NCI-H748 treated with DMSO at 0.1 percent for 48 hours (cell line): ENCODE measurements at places on chromosomes 16 and 17.

DNA sequence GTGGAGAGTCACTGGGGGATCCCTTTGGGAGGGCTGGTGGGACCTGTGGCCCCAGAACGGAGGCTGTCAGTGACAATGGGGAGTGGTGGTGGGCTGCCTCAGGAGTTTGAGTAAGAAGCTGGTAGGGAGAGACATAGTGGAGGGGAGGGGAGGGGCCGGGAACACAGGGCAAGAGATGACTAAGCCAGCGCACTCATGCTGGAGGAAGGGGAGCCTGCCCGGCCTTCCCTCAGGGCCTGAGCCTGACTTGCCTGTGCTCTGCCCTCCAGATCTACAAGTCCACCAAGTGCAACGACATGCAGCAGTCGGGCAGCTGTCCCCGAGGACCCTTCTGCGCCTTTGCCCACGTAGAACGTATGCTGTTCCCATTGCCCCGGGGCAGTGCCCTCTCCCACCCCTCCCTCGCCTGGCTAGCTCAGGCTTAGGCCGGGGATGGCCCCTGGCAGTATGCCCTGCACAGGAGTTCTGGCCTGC is 29.3 kb downstream of the UNC13D start:
- DNase-seq, result no peak

DNA sequence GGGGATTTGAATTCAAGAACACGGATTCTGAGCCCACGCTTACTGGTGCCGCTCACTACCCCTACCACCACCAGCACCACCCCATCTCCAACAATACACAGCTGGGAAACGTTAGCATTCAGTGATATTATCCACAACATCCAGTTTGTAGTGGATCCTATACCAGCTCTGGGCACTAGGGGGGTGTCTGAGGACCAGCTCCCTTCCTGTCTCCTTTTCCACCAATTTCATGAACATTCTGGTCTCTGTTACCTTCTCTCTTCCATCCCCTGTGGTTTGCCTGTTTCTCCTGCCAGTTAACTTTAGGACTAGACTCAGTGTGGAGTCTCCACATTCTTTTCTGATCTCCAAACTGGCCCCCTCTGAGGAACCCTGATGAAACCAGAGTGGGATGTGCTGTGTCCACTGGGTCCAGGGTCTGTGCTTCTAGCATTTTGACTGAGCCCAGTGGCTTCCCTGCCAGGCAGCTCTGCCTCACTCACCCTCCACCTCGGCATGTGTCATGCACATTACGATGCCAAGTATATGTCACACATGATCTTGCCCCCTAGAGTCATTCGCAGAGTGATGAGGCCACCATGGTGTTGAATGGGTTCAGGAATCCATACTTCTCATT is 187.0 kb upstream of the CDH13 start:
- no peak for DNase-seq

GRCh38 chr16:14321542-14321941 is 250.4 kb downstream of the MRTFB start:
- no peak for DNase-seq

DNA sequence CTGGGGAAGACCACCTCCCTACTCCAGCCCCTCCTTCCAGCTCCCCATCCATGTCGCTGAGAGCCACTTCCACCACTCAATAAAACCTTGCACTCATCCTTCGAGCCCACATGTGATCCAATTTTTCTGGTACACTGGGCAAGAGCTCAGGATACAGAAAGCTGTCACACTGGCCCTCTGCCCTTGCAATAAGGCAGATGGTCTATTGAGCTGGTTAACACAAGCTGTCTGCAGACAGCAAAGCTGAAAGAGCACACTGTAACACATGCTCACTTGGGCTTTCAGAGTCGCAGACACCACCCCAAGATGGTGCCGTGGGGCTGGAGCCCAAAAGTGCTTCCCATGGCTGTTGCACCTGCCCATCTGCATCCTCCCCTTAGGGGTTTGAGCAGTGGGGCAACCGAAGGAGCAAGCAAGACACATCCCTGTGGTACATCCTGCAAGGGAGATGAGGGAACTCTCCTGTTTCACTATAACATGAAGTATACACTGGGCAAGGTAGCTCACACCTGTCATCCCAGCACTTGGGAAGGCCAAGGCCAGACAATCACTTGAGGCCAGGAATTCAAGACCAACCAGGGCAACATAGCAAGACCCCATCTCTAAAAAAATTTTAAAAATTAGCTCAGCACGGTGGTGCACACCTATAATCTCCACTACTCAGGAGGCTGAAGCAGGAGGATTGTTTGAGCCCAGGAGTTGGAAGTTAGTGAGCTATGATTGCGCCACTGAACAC is 52.8 kb upstream of the C17orf78 start:
- no peak for DNase-seq

- no peak for DNase-seq
Measured at GRCh38 chr16:67902831-67903230, 9.8 kb downstream of the PSKH1 start.

DNA sequence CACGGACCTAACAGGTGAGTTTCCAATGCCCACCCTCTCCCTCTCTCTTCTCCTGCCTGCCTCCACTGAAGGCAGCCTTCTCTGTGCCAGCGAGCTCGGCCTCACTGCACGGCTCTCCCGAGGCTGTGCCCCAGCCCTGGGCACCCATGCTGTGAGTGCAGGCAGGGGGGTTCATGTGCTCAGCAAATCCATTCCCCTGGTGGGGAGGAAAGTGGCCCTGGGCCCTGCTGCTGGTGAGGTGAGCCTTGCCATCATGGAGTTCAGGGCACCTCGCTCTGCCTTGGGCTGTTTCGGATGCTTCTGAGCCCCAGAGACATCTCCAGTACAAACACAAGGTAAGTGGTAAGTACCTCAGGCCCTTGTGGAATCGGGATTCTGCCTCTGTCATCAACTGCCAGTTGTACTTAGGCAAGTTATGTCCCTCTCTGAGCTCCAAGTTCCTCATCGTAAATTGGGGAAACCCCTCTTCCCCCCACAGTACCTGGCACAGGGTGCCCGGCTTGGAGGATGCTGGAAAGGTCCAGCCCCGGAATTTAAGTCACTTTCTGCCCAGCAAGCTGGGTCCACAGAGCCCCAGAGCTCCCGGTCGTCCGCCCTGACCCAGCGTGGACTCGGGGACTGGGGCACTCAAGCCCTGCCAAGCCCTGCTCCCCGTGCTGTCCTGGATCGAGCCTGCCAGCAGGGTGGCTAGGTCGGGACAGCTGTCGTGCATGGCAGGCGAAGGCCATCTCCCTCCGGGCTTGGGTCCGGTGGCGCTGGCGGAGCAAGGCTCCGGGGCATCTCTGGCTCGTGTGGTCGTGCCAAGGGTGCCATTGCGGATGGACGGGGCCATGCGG is 684 bp upstream of the NUDT16L1 start:
- no peak for DNase-seq

DNA sequence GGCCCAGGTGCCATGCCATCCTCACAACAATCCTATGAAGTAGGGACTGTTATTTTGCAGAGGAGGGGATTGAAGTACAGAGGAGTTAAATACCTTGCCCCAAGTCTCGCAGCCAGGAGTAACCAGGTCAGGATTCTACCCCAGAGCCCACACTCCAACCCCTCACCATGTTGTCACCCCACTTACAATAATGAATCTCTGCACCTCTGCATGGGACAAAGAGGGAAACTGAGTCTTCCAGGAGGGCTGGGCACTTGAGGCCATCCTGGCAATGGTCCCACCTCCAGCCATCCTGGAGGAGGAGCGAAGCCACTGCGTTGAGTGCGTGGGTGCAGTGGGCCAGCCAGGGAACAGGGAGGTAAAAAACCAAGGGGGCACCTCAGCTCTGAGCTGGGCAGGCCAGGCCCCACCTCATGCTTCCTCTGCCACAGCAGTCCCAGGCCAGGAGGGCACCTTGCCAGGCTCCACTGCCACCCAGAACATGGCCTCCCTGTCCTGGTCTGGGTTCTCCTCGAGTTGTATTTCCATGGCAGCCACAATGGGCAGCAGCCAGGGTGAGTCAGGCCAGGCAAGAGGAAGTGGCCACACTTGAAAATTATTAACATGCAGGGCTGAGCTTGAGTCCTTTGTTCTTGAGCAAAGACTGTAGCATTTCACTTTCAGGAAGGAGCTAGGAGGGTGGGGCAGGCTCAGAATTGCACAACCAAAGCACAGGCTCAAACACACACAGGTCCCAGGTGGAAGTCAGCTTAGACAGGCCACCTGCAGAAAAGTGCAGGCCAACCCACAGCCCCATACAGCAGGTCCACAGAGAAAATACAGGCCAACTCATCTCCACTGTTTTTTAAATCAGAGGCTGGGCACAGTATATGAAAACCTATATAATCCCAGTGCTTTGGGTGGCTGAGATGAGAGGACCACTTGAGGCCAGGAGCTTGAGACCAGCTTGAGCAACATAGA is 52.1 kb downstream of the CUEDC1 start:
- DNase-seq, result peak; percentile 88

- DNase-seq, result no peak
Measured at GRCh38 chr16:85398688-85399582, 214.2 kb upstream of the GSE1 start.

DNA sequence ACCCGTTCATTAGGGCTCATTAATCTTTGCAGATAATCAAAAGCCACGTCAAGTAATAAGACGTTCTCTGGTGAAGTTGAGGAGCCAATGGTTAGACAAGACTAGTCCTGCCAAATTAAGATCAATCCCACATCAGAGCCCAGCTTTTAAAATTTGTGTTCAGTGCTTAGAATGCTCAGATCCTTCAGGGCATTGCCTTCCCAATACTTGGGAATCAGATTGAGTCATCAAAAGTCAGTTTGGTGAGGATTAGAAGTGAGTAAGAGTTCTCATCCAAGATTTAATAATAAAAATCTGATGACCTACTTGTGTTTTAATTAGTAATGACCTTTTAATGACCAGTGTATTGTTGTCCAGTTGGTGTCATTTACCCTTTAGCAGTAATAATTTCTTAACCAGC is 19.8 kb downstream of the MAP2K4 start:
- no peak for DNase-seq

DNA sequence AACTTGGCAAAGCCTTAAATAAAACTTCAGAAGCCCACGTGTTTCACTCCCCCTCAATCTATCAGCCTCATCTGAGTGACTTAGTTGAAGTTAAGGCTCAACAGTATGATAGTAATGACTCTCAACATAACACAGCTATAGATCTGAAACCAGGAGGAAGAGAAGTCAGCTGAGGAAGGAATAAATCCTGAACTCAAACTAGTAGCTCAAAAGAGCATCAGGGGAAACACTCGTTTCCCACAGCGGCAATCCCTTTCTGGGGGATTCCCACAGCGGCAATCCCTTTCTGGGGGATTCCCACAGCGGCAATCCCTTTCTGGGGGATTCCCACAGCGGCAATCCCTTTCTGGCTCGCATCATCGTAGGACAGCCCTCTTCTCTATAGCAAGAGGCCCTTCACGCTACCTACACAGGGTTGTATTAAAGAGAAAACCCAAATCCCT is 56.8 kb downstream of the ZZEF1 start:
- no peak for DNase-seq

GRCh38 chr17:57638284-57638683 is 106.8 kb downstream of the CCDC182 start:
- no peak for DNase-seq

GRCh38 chr16:51549836-51550235 is 398.8 kb upstream of the SALL1 start:
- no peak for DNase-seq

DNA sequence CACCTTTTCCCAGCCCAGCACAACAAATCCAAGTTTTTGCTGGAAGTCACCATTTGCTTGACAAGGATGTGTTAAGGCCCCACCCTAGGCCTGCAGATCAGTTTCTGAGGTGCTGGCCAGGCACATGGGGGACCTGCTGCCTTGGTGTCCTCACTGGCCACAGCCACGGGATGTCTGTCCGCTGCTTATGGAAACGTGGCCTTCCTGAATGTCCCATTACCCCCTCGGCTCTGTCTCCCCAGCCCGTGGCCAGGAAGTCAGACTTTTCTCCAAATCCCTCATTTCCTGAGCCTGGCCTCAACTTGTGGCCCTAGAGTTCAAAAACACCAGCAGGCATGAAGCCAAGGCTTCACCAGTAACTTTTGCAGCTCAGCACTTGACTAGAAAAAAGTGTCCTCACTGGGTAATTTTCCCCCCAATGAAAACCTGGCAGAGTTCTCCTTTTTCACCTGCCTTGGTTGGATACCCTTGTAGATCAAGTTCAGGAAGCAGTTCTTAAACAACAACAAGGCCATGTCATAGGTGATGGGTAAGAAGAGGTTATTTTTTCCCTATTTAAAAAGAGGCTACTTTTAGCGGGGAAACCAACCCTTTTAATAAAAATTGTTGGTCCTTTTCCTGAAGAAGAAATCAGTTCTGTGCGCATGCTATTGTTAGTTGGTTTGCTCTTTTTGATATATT is 80.8 kb downstream of the SOCS1 start:
- no peak for DNase-seq

DNA sequence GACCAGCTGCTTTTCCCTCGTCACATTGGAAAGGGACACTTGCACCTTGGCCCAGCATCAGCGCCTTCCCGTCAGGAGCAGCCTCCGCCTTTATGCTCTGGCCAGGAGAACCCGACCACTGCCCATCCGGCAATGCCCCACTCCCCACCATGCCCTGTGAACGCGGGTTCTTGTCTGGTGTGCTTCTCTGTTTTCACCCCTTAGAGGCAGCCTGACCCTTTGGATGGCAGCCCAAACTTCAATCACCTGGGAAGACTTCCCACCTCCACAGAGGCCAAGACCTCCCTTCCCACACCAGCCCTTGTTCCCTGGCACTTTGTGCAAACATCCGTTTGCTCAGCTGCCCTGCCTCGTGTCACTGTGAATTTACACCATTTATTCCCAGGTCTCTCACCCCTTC is 87.0 kb downstream of the DNAH17 start:
- no peak for DNase-seq

DNA sequence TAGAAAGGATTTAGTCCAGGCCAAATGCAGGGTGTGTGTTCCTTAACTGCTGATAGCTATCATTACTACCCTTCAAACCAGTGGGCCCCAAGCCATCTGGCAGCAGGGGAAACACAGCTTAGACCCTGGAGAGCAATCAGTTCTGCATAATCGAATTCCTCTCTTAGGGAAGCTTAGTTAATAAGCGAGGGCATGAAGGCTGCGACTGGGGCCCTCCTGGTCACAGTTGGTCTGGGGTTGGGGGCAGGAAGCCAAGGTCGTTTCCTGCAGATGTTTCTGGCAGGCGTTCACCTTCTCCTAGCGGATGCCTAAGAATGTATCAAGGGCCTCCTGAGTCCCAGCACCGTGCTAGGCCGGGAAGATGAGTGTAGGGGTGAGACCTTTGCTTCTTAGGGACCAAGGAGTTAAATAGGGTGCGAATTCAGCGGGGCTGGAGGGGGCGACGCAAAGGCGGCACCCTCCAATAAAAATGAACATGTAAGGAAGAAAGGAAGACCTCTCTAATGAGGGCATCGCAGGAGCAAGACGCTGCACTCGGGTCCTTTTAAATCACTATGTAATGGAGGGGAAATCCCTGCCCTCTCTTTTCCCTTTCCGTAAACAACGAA is 16.5 kb upstream of the EEF2K start:
- DNase-seq, result no peak

GRCh38 chr16:47033176-47033575 is 59.7 kb upstream of the DNAJA2 start:
- no peak for DNase-seq
